ENCODE measurements at places on chromosomes 16 and 17.

DNA sequence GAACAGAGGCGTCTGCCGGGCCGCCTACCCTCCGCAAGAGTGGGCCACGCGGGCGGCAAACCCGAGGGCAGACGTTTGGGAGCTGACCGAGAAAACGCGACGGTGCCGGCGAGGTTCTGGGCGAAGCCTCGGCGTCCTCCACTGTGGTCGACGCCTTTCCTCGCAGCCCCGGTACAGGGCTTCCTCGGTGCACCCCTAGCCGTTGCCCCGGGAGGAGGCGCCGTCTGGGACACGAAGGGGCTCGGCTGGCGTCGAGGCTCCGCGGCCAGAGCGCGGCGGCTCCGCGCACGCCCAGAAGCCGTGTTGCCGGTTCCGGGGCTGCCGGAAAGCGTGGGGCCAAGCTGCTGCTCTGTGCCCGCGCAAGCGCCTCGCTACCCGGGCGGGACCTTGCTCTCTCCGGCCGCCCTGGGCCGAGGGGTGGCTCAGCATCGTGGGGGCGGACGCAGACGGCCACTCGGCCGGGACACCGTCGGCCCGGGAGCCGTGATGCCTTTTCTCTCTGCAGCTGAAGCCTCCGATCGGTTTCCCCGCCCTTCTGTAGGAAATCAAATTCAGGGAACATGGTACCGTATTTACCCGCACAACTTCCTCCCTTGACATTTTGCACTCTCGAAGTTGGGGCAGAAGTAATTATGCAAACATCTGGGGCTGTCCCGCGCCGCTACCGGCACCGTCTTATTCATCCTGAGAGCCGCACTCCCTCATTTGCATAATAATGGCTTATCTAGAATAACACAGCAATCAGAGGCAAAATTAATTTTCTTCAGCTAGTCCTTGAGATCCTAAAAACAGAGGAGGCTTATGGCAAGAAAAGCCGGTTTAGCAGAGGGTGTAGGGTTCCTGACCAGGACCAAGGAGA, 7.3 kb upstream of the CBX8 start:
- DNase-seq: peak; percentile 53

DNA sequence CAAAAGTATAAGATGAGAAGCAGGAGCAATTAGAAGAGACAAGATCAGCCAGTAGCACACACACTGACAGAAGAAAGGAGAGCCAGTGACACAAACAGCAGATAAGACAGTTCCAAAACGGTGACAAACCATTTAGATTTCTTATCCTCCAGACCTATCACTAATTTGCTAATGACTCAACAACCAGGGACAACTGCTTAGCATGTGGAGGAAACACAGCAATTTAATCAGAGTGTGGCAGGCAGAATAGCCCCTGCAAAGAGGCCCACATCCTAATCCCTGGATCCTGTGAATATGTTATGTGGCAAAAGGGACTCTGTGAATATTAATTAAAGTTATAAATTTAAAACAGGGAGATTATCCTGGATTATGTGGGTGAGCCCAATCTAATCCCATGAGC, 81.1 kb downstream of the CACNG1 start:
- DNase-seq: no peak

GRCh38 chr16:6643080-6643686, 689.5 kb upstream of the RBFOX1 start:
- no peak for DNase-seq

GRCh38 chr16:49599704-49600103, 226.1 kb downstream of the C16orf78 start:
- no peak for DNase-seq

All from stimulated activated CD4-positive, alpha-beta T cell treated with anti-CD3 and anti-CD28 coated beads, TNF-alpha, amount 100 ng/mL, for 1 hour (primary cell).